ENCODE measurements at places on chromosomes 5 and 9. TPM values are rescaled to one million over a fixed set of nuclear protein-coding genes. Genes with fewer than 3 reads are reported as not detected.
A peak's percentile ranks its signal among the peaks of the same experiment; 100 is the strongest.

ARL14EPL gene
- total RNA-seq: not detected

CSF1R gene
- 45.1 TPM for total RNA-seq

- no peaks in the 10 kb centered on the region for H3K27me3 ChIP-seq
- H3K4me3 ChIP-seq: no peak overlapping the region
- no peak overlapping the region for H3K27ac ChIP-seq
- no peaks in the 10 kb centered on the region for H3K36me3 ChIP-seq
These were observed 225.7 kb downstream of the ASTN2 start for GRCh38 chr9:117189121-117189520.

GRCh38 chr9:75027187-75028107, 646 bp downstream of the CARNMT1 start:
- H3K27ac ChIP-seq: peak overlapping the region; percentile 96
- peak overlapping the region; percentile 81 for H3K4me3 ChIP-seq
- no peaks in the 10 kb centered on the region for H3K27me3 ChIP-seq
- peak; percentile 77 for DNase-seq
- H3K4me1 ChIP-seq: no peaks in the 10 kb centered on the region

DNA sequence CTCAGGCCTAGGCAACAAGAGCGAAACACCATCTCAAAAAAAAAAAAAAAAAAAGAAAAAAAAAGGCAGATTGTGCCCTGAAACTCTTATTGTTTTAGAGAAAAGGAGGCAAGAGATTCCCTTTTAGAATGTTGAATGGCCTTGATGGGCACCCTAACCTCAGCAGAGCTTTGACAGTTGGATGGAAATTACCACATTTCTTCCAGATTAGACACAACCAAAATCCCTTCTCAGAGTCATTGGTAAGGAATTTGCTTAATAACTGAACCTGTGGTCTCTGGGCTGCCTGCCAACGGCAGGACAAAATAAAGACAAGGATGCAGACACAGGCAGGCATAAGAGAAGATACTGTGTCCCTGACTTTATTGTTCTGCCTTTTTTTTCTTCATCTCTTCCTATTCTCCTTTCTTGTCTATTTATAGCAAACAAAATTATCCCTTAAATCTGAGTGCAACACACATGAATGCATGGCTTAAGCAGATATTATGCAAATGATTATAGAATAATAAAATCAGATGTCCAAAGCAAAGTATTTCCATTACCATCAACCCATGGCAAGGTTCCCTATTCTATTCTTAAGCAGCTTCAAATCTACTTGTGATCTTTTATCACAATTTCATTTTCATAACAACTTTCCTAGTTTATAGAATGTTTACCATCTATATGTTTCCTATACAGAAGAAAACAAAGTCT, 37.3 kb upstream of the TRIO start:
- no peaks in the 10 kb centered on the region for H3K36me3 ChIP-seq
- DNase-seq: no peak
- H3K27ac ChIP-seq: no peak overlapping the region
- no peak overlapping the region for H3K4me3 ChIP-seq
- H3K27me3 ChIP-seq: no peaks in the 10 kb centered on the region

GRCh38 chr9:7542126-7542525, 257.5 kb downstream of the DMAC1 start:
- no peaks in the 10 kb centered on the region for H3K4me1 ChIP-seq
- no peak overlapping the region for H3K27ac ChIP-seq
- DNase-seq: no peak
- no peaks in the 10 kb centered on the region for H3K36me3 ChIP-seq
- H3K27me3 ChIP-seq: no peaks in the 10 kb centered on the region
- no peak overlapping the region for H3K4me3 ChIP-seq

CDHR2 gene
- 63.7 TPM for total RNA-seq

GRCh38 chr5:171627936-171628632, 157.5 kb upstream of the SMIM23 start:
- H3K27ac ChIP-seq: no peak overlapping the region
- no peak overlapping the region for H3K4me3 ChIP-seq
- H3K4me1 ChIP-seq: no peaks in the 10 kb centered on the region
- no peak for DNase-seq
- no peaks in the 10 kb centered on the region for H3K36me3 ChIP-seq

DNA sequence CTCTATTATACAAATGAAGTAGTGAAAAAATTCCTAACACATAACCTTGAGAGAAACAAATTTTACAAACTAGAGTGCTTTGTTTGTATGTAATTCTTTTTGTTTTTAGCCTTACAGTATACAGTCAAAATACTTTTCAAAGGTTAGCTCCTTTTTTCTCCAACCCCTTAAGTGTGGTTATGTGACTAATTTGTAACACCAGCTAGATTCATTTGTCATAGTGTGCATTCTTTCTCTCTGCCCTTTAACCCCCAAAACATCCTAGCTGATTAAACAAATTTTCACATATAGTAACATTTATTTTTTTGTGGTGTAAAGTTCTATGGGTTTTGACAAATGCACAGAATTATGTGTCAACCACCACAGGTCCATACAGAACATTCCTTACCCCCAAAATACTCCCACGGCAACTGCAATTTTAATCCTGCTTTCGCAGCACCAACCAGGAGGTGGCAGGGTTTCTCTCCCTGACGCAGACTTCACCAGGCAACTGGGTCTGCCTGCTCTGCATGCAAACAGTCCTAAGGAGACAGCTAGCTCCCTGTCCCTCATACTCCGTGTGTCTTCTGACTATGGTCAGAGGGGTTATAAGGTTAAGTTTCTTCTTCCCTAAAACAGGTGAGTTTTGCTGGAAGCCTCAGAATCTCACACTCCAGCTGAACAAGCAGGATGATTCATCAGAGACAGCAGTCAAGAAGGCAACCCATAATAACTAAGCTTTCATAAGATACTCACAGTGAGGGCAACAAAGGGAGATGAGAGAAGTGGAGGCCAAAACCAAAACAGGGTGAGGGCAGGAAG, 44.5 kb upstream of the NR5A1 start:
- no peaks in the 10 kb centered on the region for H3K36me3 ChIP-seq
- DNase-seq: peak; percentile 56
- no peak overlapping the region for H3K27ac ChIP-seq
- H3K4me1 ChIP-seq: no peaks in the 10 kb centered on the region

IFNA17 gene
- total RNA-seq: not detected

CSF2 gene
- total RNA-seq: not detected

F2RL2 gene
- 2.1 TPM for total RNA-seq

DNA sequence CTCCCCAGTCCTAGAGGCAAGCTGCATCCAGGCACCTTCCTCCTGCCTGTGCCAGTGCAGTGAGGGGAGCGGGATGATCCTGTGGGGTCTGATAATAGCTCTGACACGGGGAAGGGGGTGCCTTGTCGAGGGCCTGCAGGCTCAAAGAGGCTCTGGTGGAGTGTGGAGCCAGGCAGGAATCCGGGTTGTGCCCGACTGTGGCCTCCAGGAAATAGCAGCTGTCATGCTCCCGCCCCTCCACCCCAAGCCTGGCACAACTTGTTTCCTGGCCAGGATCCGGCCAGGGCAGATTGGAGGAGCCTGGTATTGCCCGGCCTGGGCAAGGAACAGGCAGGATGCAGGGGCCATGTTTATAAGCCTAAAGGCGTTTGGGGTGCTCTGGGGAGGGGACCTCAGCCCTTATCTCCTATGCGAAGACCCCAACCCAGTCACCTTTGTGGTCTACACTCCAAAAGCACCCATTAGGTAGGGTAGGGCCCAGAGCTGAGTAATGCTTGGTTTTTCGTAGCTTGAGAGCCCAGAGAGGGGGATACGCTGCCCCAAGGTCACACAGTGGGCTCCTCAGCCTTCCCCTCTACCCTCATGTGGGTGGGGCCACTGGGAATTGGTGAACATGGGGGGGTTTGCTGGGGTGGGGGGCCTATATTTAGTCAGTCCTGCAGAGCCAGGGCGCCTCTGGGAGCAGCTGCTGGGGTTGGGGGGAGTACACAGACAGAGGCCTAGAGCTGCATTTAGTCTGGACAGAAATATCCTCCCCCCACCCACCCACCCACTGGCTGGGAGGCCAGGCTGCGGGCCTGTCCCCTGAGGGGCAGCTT, 12.2 kb downstream of the CXXC5 start:
- H3K4me1 ChIP-seq: no peaks in the 10 kb centered on the region
- H3K36me3 ChIP-seq: no peaks in the 10 kb centered on the region
- peak overlapping the region; percentile 10 for H3K4me3 ChIP-seq
- H3K27ac ChIP-seq: peak overlapping the region; percentile 69
- DNase-seq: peak; percentile 88
